ENCODE measurements at places on chromosomes 5 and 9. TPM values are rescaled to one million over a fixed set of nuclear protein-coding genes. Genes with fewer than 3 reads are reported as not detected.

PIP5K1B gene
- total RNA-seq = 50.1 TPM

SOHLH1 gene
- total RNA-seq = not detected

PCDHGA4 gene
- total RNA-seq = 4.3 TPM

OTULINL gene
- 4.9 TPM for total RNA-seq

NUTM2G gene
- not detected for total RNA-seq

RIMOC1 gene
- total RNA-seq = 15.1 TPM

CARD9 gene
- total RNA-seq = 2.4 TPM

SLC34A3 gene
- total RNA-seq = not detected

GRCh38 chr9:83307066-83307724 lies 231.0 kb downstream of the FRMD3 start:
- DNase-seq = no peak

DNA sequence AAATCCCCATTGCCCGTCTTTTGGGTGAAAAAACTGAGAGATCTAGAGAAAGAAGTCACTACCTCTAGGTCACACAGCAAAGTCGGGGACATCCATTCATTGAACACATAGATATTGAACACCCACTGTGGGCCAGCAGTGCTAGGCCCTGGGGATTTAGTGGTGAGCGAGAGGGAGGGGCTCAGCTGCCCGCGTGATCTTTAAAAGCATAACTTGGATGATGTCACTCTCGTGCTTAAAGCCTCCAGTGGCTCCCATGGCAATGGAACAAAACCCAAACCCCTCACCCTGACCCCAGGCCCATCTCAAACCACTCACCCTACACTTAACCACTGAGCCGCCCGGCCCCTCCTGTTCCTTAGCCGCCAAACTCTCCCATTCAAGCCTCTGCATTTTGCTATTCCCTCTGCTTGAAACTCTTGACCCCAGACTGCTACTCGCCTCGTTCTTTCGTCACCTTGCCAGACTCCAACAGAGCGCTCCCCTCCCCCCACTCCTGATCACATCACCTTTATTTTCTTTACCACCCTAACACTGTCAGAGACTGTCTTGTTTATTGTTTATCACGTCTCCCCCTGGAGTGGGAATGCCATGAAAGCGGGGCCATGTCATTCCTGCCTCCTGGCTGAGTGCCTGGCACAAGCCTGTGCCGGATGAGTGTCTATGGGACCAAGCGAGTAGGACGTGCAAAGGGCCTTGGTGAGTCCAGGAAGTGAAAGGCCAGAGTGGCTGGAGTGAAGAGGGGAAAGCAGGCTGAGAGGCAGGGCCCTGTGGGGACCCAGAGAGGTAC lies 710 bp upstream of the PIP5KL1 start:
- DNase-seq = no peak

- no peak for DNase-seq
Observed at GRCh38 chr5:27814286-27814685, 775.9 kb upstream of the CDH9 start.

- DNase-seq = no peak
Observed at GRCh38 chr9:12884736-12885395, 110.0 kb downstream of the LURAP1L start.

- DNase-seq = no peak
Observed at GRCh38 chr5:84298628-84299027, 86.1 kb downstream of the EDIL3 start.

DNA sequence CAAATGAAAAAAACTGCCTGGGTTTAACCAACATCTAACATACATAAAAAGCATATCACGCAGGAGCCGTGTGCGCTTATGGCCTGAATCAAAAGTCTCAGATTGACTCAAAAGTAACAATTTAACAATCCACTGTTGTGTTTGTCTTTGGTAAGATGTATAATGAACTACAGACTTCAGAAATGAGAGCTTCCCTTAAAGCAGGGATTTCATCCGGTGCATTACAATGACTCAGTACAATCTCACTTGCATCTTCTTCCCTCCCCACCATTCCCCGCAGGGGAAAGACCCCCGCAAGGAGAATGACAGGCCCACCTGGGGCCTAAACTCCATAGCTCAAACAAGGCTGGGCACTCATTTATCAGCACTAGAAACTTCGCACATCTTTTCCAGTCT lies 1.4 kb downstream of the ZFR start:
- DNase-seq = no peak

DNA sequence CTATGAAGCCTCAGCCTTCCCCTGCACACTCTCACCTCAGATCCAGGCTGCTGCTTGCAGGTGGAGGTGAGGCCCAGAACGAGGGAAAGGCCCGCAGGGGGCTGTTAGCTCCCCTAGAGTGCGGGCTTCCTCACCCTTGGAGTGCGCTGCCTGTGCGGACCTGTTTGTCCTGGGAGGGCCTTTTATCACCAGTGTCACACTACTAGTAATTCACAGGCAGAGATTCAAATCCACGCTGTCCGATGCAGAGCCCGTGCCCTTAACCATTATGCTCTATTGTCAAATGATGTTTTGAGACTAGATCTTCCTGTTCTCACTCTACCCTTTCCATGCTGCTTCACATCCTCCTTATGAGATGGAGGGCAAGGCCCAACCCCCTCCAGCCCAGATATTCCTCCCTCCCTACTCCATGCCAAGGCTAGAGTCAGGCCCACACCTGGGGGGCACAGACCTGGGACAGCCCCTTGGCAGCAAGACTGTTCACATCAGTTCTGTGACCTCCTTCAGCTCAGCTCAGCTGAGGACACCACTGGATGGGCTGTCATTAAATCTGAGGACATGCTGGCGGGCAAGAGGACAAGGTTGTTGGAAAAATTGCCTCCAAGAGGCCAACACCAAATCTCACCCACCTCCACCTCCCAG lies 112.8 kb upstream of the SPOCK1 start:
- DNase-seq = no peak

- no peak for DNase-seq
Observed at GRCh38 chr5:147853372-147853987, 22.0 kb upstream of the SPINK1 start.

DNA sequence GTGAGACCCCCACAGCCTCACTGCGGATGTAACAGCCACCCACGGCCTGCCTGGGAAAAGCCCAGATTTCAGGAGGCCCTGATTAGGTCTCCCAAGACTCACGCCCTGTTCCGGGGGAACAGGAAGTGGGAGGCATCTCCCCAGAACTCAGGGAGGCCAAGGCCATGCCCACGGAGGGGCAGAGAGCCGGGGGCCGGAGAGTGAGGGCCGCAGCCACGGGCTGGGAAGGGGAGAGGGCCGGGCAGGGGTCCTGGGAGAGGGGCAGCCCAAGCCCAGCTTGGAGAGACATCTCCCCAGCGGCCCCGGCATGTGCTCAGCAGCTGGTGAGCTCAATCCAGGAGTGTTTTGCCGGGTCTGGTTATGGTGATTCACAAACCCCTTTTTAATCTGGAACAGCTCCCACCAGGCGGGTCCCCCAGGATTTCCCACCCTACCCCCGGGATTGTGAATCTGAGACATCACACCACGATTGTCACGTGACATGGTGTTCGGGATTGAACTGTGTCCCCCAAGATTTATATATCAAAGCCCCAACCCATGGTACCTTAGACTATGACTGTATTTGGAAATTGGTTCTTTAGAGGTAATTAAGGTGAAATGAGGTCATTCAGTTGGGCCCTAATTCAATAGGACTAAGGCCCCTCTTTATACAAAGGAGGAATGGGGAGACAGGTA lies 26.6 kb downstream of the KCNT1 start:
- DNase-seq = no peak

DNA sequence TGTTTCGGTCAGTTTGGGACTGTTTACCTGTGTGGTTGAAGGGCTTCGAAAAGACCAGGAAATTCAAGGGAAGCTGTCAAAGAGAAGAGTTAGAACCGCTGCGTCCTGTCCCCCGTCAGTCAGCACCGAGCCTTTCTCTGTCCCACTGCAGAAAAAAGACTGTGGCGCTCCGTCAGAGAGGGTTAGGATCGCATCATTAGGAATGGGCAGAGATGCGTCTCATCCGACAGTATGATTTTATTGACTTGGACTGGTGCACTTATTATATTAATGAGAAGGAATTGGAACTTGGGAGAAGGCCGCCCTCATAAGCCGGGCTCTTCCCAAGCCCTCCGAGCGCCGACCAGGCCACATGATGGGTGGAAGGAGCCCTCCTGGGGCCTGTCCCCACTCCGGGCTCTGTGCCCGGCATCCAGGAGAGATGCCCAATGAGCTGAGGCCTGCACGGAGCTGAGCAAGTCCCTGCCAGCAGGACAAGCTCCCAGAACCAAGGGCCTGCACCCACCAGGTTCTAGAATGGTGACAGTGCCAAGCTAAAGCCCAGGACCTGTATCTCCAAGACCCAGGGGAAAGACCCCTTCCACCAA lies 71.5 kb downstream of the NEK6 start:
- DNase-seq = no peak

- DNase-seq = no peak
Observed at GRCh38 chr5:164784230-164784629, 1278.8 kb downstream of the MAT2B start.

DNA sequence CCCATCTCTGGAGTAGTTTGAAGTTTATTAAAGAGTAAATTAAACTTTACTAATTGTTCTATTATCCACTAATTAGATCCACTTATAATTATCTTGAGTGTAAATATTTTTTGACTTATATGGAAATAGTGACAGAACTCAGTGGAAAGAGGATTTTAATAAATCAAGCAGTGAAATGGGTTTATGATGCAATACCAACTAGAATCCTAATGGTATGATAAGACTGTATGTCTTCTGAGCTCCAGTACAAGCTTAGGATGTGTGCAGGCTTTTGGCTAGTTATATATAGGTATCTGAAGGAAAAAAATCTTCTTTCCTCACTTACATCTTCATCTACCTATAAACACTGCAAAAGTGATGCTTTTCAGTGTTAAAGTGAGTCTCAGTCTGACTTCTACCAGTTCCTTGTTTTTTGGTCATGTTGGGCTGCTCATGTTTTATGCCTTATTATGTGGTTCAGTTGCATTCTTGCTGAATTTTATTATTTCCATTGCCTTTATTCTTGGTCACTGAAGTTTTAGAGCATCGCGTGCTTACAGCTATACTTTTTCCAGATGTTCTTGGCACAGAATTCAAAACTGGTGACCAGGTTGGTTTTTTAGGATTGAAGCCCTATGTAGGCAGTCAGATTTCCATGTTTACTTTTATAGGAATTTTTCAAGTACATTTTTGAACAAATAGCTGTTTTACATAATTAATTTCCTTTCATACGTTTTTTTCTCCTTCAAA lies 30.5 kb downstream of the XRCC4 start:
- DNase-seq = no peak

DNA sequence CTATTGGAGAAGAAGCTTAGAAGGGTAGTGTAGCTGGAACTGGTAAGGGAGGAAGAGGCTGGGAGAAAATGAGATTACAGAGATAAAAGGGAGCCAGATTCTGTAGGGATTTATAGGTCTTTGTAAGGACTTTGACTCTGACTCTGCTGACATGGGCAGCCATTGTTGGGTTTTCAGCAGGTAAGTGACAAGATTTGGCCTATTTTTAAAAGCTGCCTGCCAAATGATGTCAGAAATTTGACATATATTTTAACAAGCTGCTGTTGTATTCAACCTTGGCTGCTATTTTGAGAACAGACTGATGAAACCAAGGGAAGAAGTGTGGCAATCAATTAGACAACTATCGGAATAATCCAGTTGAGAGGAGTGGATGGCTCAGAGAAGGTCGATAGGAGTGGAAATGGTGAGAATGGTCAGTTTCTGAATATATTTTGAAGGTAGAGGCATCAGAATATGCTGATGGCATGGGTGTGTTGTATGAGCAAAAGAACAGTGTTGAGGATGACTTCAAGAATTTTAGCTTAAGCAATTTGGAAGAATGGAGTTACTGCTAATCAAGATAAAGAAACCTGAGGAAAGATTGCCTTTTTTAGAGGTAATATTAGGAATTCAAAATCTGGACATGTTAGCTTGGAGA lies 56.8 kb downstream of the KCTD16 start:
- DNase-seq = no peak

GRCh38 chr5:176800024-176800423 lies 10.3 kb upstream of the UNC5A start:
- DNase-seq = no peak

DNA sequence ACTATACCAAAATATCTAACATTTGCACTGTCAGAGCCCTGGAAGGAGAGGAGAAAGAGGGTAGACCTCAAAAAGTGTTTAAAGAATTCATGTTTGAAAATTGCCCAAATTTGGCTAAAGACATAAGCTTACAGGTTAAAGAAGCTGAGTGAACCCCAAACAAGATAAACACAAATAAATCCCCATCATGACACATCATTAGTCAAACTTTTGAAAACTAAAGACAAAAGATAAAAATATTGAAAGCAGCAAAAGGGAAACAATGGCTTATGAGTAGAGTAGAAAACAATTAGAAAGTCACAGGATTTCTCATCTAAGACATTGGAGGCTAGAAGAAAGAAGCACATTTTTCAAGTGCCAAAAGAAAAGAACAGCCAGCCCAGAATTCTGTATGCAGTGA lies 6.1 kb upstream of the UBLCP1 start:
- no peak for DNase-seq

DNA sequence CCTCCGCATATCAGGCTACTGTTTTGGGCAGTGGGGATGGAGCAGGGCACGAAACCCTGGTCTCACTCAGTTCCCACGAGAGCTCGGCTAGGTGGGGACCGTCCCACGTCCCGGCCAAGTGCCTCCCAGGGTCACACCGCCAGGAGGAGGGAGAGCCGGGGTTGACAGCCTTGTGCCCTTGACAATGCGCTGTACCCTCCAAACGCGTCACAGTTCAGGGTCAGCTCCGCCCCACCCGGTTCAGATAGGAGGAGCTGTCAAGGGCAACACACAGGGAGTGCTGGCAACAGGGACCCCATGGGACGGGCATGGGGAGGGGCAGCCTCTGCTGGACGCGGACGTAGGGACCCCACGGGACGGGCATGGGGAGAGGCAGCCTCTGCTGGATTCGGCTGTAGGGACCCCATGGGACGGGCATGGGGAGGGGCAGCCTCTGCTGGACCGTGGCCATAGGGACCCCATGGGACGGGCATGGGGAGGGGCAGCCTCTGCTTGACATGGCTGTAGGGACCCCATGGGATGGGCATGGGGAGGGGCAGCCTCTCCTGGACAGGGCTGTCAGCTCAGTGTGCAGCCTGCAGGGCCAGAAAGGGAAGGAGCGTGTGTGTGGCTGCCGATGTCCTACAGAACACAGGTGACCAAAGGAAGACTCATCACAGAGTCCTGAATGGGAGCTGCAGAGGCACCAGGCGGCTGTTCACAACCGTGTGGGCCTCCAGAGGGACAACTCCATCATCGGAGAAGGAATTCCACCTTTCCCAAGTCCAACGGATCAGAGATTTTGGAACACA lies 29.4 kb downstream of the PNPLA7 start:
- DNase-seq = no peak

Measured in left cardiac atrium (tissue), 4 donors.